ENCODE measurements at places on chromosomes 7 and 10. TPM values are rescaled to one million over a fixed set of nuclear protein-coding genes. Genes with fewer than 3 reads are reported as not detected.

EPHA1 gene
- not detected for total RNA-seq

RASA4 gene
- total RNA-seq = 8.9 TPM

GPR26 gene
- not detected for total RNA-seq

LIPJ gene
- total RNA-seq = not detected

TYW1 gene
- 62.0 TPM for total RNA-seq

- peak; percentile 24 for DNase-seq
- peak overlapping the region; percentile 78 for H3K4me3 ChIP-seq
- no peak overlapping the region for H3K27ac ChIP-seq
- H3K36me3 ChIP-seq = no peaks in the 10 kb centered on the region
Observed at GRCh38 chr10:73414230-73414945, 530 bp upstream of the ANXA7 start.

GRCh38 chr10:13834581-13835286 lies 248.0 kb downstream of the PRPF18 start:
- no peak for DNase-seq
- no peak overlapping the region for H3K27ac ChIP-seq
- H3K36me3 ChIP-seq = no peaks in the 10 kb centered on the region
- H3K4me3 ChIP-seq = no peak overlapping the region
- H3K27me3 ChIP-seq = no peaks in the 10 kb centered on the region

- no peak for DNase-seq
- H3K4me3 ChIP-seq = no peak overlapping the region
Observed at GRCh38 chr7:141709318-141709717, 1.2 kb downstream of the WEE2 start.

GRCh38 chr7:15424468-15424867 lies 137.3 kb downstream of the AGMO start:
- DNase-seq = peak; percentile 62
- no peaks in the 10 kb centered on the region for H3K27me3 ChIP-seq
- H3K4me3 ChIP-seq = no peak overlapping the region
- H3K4me1 ChIP-seq = peaks cover 9% of the 10 kb centered on the region

GRCh38 chr7:18495412-18496340 lies at the start of gene HDAC9:
HDAC9 (plus strand) TSS chr7:18495749; CDS start chr7:18496303, 554 bp downstream.
- H3K4me3 ChIP-seq = peak within 1 kb of the TSS; percentile 54
- H3K27me3 ChIP-seq = no peaks in the 10 kb centered on the region
- DNase-seq = peak; percentile 83
- H3K36me3 ChIP-seq = no peaks in the 10 kb centered on the region
- H3K27ac ChIP-seq = peak within 1 kb of the TSS; percentile 89

DNA sequence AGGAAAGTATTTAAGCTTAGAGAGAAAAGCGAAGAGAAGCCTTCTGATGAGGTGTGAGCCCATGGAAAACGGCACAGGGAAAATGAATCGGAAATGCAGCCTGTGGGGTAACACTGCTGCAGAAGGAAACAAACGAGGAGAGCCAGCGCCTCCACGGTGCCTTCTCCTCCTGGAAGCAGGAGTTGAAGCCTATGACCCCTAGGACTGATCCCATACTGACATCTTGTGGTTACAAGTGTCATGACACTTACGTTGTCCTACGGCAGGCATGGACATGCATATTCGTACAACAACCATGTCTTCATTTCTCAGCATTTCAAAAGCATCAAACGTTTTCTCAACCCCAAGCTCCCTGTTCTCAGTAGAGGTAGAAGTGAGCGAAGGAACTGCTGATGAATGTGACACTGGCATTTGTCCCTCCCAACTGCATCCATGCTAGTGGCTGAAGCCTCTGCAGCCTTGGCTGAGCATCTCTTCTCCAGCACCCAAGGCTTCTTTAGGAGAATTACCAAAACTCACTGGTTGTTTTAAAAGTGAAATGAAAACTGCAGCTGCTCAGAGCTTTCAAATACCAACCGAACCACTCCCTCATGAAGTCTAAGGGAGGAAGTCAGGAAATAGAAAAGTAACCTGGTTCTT lies 160.2 kb downstream of the JAZF1 start:
- H3K27me3 ChIP-seq = no peaks in the 10 kb centered on the region
- DNase-seq = peak; percentile 85
- H3K4me3 ChIP-seq = no peak overlapping the region

GRCh38 chr10:93352638-93353383 lies 129.3 kb downstream of the MYOF start:
- H3K36me3 ChIP-seq = peaks cover 95% of the 10 kb centered on the region
- DNase-seq = peak; percentile 56
- no peak overlapping the region for H3K4me3 ChIP-seq
- no peaks in the 10 kb centered on the region for H3K4me1 ChIP-seq
- no peak overlapping the region for H3K27ac ChIP-seq

- no peak overlapping the region for H3K4me3 ChIP-seq
- H3K4me1 ChIP-seq = peaks cover 3% of the 10 kb centered on the region
- DNase-seq = no peak
- H3K36me3 ChIP-seq = peaks cover 21% of the 10 kb centered on the region
- H3K27ac ChIP-seq = no peak overlapping the region
Observed at GRCh38 chr10:409408-410040, 274.3 kb downstream of the ZMYND11 start.

GRCh38 chr7:157753713-157754415 lies 417.1 kb downstream of the DNAJB6 start:
- no peak for DNase-seq
- H3K4me1 ChIP-seq = no peaks in the 10 kb centered on the region

DNA sequence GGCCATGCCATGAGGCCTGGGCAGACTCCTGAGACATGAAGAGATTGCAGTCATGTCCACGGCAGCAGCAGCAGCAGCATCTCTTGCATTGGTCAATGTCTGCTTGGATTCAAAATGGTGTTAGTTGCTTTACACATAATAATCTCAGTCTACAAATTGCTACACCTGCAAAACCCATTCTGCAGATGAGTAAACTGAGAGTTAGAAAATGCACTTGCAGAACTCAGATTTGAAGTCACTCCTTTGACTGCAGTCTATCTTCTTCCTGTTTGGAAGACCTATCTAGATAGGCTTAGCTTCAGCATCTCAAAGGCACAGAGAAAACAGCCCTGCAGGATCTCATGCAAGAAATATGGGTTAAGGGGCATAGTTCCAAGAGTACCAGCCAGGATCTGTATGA lies 350.3 kb downstream of the TNS3 start:
- H3K27ac ChIP-seq = no peak overlapping the region
- H3K36me3 ChIP-seq = no peaks in the 10 kb centered on the region
- H3K27me3 ChIP-seq = no peaks in the 10 kb centered on the region
- no peak overlapping the region for H3K4me3 ChIP-seq
- DNase-seq = no peak

DNA sequence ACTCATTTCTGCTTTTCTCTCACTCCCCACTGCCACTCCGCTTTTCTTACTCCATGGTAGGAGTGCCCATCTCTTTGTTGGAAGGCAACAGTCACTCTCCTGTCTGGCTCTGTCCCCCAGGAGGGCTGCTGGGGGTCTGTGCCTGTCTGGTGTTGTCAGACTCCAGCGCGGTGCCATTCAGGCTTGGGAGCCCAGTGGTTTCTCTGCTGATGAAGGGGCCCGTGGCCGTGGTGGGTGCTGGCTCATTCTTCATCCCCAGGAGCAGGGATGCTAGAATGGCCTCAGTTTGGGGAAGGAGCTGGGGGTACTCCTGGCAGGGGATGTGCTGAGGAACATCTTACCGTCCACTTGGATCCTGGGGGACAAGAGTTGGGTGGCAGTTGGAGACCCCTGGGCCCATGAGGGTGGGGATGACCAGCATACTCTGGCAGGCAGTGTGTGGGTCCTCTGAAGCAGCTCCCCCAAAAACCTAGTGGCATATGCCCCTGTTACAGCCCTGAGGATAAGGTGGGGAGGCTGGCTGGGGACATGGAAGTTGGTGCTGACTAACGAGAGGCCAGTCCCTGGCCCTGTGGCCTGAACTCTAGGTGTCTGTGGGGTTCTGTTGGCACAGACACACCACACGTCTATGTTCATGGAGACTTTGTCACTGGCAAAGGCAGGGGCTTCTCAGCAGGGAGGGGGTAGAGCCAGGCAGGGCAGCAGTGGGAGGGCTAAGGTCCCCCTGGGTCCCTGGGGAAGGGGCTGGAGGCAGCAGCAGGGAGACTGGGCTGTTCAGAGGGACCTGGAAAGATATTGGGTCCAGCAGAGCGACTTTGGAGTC lies 102.8 kb upstream of the RET start:
- DNase-seq = no peak
- H3K4me3 ChIP-seq = no peak overlapping the region
- H3K27me3 ChIP-seq = no peaks in the 10 kb centered on the region
- H3K27ac ChIP-seq = no peak overlapping the region

- H3K36me3 ChIP-seq = no peaks in the 10 kb centered on the region
- no peak overlapping the region for H3K4me3 ChIP-seq
- no peak overlapping the region for H3K27ac ChIP-seq
- H3K27me3 ChIP-seq = no peaks in the 10 kb centered on the region
Observed at GRCh38 chr10:31999070-31999660, 57.1 kb downstream of the KIF5B start.
